Heart left ventricle (tissue), 16 donors: ENCODE measurements at places on chromosomes 16 and 17.

- no peak for DNase-seq
Measured at GRCh38 chr17:4134721-4135120, 8.1 kb downstream of the ZZEF1 start.

DNA sequence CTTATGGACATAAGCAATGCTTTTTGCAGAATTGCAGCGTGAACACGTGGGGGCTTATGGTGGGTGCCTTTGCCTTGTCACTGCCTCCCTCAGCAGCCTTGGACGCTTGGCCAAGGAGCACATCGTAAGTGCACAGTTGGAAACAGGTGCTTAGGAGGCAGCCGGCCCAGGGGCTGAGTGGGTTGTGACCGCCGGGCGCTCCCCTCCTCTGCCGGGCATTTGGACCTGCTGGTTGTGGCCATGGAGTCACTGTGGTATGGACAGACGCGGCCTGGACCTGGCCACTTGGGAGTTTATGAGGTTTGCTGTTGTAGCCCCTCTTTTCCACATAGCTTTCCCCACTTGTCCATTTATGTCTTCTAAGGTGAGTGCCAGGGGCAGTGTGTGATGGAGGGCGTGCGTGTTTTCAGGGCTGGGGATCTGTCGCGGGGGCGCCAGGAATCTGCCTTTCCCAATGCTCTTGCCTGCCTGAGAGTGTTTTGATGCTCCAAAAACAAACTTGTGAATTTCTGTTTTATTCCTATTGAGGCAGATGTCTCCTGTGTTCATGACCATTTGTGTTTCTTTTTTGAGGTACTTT lies 49.2 kb downstream of the PDPK1 start:
- DNase-seq = no peak

DNA sequence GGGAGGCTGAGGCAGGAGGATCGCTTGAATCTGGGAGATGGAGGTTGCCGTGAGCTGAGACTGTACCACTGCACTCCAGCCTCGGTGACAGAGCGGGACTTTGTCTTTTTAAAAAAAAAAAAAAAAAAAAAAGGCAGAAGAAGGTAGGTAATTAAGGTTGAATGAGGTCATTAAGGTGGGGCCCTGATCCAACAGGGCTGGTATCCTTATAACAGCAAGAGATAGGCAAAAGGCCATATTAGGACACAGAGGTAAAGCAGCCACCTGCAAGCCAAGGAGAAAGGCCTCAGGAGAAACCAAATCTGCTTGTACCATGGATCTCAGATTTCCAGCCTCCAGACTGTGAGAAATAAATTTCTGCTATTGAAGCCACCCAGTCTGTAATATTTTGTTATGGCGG lies 60.3 kb downstream of the SPAG9 start:
- DNase-seq = no peak

GRCh38 chr16:30565526-30565925 lies 6.0 kb downstream of the ZNF688 start:
- no peak for DNase-seq
